ENCODE measurements at places on chromosomes 12 and 14.

DNA sequence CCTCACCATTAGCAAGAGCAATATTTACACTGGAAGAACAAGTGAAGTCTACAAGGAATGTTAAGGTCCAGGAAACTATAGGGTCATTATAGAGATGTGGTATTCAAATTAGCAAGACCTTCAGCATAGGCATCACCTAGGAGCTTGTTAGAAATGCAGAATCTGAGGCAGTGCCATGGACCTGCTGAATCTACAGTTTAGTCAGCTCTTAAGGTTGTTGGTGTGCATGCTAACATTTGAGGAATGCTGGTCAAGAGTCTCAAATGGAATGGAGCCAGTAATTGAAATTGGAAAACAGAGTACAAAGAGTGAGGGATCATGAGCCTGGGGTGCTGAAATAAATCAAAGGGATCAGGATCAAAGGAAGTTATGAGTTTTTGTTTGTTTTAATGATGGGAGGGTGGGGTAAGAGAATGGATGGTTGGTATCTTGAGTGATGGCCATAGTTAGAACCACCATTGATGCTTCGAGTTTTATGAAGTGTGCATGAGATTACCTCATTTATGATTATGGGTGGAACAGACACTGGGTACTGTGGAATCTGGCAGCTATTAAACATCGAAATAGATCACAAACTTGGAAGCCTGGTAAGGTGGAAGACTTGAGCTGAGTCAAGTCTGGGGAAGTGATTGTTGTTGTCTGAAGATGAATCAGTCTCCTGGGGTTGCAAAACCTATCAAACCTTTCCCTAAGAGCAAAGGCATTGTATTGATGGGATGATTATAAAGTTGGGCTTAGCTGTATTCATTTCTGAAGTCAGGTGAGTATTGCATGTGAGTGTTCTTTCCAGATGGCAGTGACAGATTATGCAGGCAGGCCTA is 323.3 kb upstream of the E2F7 start:
- no peak overlapping the region for H3K27ac ChIP-seq
- H3K4me3 ChIP-seq: no peak overlapping the region
- no peak for DNase-seq
- H3K4me1 ChIP-seq: no peaks in the 10 kb centered on the region

DNA sequence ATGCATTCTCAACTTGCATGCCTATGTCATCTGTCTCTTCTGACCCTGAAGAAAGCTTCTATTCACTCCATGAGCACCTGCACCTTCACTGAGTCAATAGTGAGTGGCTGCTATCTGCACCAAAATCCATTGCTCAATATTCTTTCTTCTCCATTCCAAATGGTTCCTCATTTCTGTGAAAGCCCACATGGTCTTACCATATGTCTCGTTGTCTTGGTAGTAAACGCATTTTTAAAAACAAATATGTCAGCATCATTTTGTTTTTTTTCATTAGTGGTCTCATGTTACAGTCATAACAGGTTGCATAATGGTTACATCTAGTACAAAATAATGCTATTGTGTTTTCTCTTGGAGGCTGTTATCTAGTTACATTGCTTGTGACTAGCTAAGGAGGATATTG is 106.9 kb upstream of the CPM start:
- no peak overlapping the region for H3K4me3 ChIP-seq
- no peaks in the 10 kb centered on the region for H3K27me3 ChIP-seq
- DNase-seq: no peak

GRCh38 chr12:48717252-48717695 is 767 bp upstream of the CCNT1 start:
- peaks cover 38% of the 10 kb centered on the region for H3K4me1 ChIP-seq
- H3K4me3 ChIP-seq: peak overlapping the region; percentile 40
- peak overlapping the region; percentile 76 for H3K27ac ChIP-seq
- no peaks in the 10 kb centered on the region for H3K27me3 ChIP-seq

- no peaks in the 10 kb centered on the region for H3K4me1 ChIP-seq
- no peak overlapping the region for H3K27ac ChIP-seq
- DNase-seq: no peak
- H3K27me3 ChIP-seq: no peaks in the 10 kb centered on the region
- H3K4me3 ChIP-seq: no peak overlapping the region
- H3K36me3 ChIP-seq: no peaks in the 10 kb centered on the region
Observed at GRCh38 chr14:99037777-99038430, 234.1 kb downstream of the BCL11B start.

DNA sequence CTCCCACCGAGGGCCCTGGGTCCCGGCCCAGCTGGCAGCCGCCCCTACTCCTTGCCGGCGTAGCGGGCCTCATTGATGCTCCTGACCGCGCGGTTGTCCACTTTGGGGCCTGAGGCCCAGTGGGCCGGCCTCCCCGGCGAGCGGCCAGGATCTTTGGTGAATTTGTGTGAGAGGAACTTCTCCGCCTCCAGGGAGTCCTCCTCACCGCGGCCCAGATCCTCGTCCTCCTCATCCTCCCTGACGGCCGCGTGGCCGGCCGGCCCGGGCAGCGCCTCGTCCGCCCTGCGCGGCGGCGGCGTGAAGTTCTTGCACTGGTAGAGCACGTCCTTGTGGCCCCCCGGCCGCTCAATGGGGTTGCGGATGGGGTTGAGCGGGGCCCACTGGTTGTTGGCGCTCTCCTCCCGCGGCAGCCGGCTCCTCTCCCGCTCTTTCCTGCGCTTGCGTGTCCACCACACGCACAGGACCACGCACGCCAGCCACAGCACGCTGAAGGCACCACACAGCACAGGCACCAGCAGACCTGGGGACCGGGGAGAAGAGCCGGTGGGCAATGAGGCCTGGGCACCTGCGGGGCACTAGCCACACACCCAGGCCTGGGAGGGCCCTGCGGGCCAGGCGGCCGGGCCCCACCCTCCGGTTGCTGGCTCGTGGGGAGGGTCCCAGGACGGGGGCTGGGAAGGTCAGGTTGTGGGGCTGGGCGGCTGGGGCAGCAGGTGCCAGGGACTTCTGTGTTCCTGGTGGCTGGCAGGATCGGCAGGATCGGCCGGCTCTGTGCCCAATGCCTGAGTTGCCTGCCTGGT is 25.7 kb downstream of the JAG2 start:
- no peaks in the 10 kb centered on the region for H3K36me3 ChIP-seq
- H3K4me3 ChIP-seq: no peak overlapping the region
- no peaks in the 10 kb centered on the region for H3K27me3 ChIP-seq

DNA sequence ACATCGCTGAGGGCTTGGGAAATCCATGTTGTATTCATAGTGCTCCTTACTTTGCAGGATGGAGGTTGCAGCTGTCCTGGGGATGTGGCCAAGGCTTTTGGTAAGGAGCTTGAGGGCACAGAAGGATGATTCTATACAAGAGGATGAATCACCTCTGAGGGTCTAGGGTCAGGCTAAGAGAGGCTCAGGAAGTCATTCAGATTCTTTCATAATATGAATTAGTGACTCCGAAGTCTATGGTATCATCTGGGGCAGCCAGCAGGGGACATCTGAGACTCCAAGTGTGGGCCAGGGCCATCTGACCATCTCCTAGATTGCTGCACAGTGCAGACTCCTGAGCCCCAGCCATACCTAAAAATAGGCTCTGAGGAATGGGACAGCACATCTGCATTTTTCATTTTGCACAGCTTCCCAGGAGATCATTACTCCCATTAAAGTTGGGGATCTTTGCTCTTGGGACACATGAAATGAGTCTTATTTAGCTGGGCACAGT is 4.8 kb downstream of the GMPR2 start:
- no peak for DNase-seq
- H3K4me3 ChIP-seq: no peak overlapping the region
- H3K27ac ChIP-seq: no peak overlapping the region
- H3K4me1 ChIP-seq: peaks cover 60% of the 10 kb centered on the region
- H3K27me3 ChIP-seq: no peaks in the 10 kb centered on the region
- peaks cover 75% of the 10 kb centered on the region for H3K36me3 ChIP-seq

- peaks cover 26% of the 10 kb centered on the region for H3K27me3 ChIP-seq
- no peak overlapping the region for H3K27ac ChIP-seq
- H3K4me3 ChIP-seq: no peak overlapping the region
- DNase-seq: no peak
Observed at GRCh38 chr12:47907851-47908454, 3.2 kb upstream of the VDR start.

GRCh38 chr12:58388261-58388660 is 446.9 kb downstream of the ATP23 start:
- no peak for DNase-seq
- H3K27ac ChIP-seq: no peak overlapping the region
- H3K36me3 ChIP-seq: no peaks in the 10 kb centered on the region
- H3K4me1 ChIP-seq: no peaks in the 10 kb centered on the region
- H3K27me3 ChIP-seq: peaks cover 6% of the 10 kb centered on the region
- no peak overlapping the region for H3K4me3 ChIP-seq

DNA sequence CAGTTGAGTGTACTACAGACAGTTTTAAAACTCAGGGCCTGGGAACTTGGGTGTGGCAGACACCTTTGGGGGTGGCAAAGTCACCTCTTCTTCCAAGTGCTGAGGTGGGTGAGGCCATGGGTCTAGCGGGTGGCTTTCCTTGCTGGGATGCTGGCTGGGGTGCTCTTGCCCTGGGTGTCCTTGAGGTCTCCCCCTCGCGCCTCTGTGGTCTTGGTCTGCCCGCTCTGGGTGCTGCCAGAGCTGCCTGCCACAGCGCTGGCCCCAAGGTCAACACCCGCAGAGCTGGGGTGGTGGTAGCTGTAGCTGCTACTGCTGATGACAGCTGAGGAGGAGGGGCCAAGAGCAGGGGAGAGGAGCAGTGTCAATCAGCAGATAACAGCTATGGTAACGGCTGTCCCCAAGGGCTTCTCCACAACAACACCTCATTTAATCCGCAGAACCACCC is 6.8 kb downstream of the KRT74 start:
- H3K4me3 ChIP-seq: no peak overlapping the region
- no peak for DNase-seq
- H3K4me1 ChIP-seq: no peaks in the 10 kb centered on the region
- H3K27ac ChIP-seq: no peak overlapping the region
- H3K36me3 ChIP-seq: no peaks in the 10 kb centered on the region

GRCh38 chr12:47999816-48000215 is 4.5 kb downstream of the COL2A1 start:
- peaks cover 47% of the 10 kb centered on the region for H3K27me3 ChIP-seq
- no peak for DNase-seq
- H3K4me3 ChIP-seq: no peak overlapping the region

- H3K4me1 ChIP-seq: no peaks in the 10 kb centered on the region
- H3K27me3 ChIP-seq: peaks cover 3% of the 10 kb centered on the region
- DNase-seq: no peak
- H3K27ac ChIP-seq: no peak overlapping the region
Observed at GRCh38 chr12:470133-470532, 10.4 kb downstream of the B4GALNT3 start.

GRCh38 chr12:9897535-9897934 is 16.2 kb downstream of the KLRF2 start:
- H3K4me1 ChIP-seq: no peaks in the 10 kb centered on the region
- no peak overlapping the region for H3K27ac ChIP-seq

DNA sequence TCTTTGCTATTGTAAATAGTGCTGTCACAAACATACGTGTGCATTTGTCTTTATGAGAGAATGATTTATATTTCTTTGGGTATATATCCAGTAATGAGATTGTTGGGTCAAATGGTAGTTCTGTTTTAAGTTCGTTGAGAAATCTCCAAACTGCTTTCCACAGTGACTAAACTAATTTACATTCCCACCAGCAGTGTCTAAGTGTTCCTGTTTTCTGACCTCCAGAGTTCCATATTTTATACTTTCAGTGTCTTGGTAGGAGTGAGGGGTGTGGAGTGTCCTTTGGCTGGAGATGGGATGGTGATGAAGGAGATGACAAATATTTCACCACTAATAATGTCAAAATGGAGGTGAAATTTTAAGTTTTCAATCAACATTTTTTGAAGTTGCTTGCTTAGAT is 86.4 kb downstream of the DACT1 start:
- H3K27me3 ChIP-seq: no peaks in the 10 kb centered on the region
- H3K4me3 ChIP-seq: no peak overlapping the region
- no peak for DNase-seq
- no peaks in the 10 kb centered on the region for H3K36me3 ChIP-seq
- H3K4me1 ChIP-seq: no peaks in the 10 kb centered on the region

DNA sequence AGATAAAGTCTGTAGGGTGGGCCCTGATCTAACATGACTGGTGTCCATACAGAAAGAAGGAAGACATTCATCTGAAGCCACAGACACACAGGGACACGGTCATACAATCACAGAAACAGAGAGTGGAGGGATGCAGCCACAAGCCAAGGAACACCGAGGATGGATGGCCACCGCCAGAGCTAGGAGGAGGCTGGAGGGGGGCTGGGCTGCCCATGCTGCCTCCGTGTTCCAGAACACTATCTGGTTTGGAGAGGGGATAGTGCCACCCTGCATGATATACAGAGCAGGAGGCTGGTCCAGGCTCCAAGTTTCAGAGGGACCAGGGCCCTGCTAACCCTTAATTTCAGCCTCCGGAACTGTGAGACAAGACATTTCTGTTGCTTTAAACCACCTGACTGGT is 8.7 kb downstream of the KRT75 start:
- peaks cover 27% of the 10 kb centered on the region for H3K27me3 ChIP-seq
- no peaks in the 10 kb centered on the region for H3K36me3 ChIP-seq
- no peak for DNase-seq
- H3K27ac ChIP-seq: no peak overlapping the region
- H3K4me3 ChIP-seq: no peak overlapping the region

GRCh38 chr12:72453066-72453465 is 180.9 kb downstream of the TRHDE start:
- H3K27ac ChIP-seq: no peak overlapping the region
- DNase-seq: no peak
- H3K36me3 ChIP-seq: no peaks in the 10 kb centered on the region
- no peak overlapping the region for H3K4me3 ChIP-seq

DNA sequence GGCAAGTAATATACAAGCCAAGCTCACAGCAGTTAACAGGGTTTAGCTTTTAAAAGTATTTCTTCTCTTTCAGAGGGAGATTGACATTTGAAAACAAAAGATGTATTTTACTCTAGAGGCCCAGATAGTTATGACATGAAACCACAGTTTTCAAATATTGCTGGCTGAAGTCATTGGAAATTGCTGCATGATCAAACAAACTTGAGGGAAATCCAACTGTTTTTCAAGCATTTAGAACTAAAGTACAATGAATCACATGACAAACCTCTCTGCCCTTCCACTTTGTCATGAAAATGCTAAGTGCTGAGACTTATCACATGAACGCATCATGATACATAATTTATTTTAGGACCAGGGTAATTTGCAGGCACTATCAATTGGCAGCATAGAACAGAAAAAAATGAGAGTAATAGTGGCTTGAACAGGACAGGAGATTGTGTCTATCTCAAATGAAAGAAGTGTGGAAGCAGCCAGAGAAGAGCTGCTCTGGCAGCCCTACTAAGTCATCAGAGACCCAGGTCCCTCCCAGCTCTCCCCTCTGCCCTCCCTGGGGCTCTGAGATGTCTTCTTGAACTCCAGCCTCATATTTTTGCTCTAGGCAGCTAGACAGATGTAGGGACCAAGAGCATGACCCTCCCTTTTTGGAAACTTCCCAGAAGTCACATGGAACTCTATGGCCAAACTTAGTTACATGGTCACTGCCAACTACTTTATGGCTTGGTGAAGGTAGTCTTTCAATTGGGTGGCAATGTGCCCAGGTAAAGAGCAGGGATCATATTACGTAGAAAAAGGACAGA is 90.1 kb upstream of the PELI2 start:
- H3K4me3 ChIP-seq: no peak overlapping the region
- no peaks in the 10 kb centered on the region for H3K4me1 ChIP-seq
- no peaks in the 10 kb centered on the region for H3K36me3 ChIP-seq
- H3K27me3 ChIP-seq: no peaks in the 10 kb centered on the region
